ENCODE measurements at places on chromosomes 2 and 18.

- DNase-seq: peak; percentile 83
These were observed 65.1 kb downstream of the MBP start for GRCh38 chr18:77067291-77068061.

- DNase-seq: no peak
These were observed 839 bp upstream of the GPR148 start for GRCh38 chr2:130728007-130728454.

- peak; percentile 66 for DNase-seq
These were observed 650.1 kb downstream of the SLC4A3 start for GRCh38 chr2:220277445-220277975.

DNA sequence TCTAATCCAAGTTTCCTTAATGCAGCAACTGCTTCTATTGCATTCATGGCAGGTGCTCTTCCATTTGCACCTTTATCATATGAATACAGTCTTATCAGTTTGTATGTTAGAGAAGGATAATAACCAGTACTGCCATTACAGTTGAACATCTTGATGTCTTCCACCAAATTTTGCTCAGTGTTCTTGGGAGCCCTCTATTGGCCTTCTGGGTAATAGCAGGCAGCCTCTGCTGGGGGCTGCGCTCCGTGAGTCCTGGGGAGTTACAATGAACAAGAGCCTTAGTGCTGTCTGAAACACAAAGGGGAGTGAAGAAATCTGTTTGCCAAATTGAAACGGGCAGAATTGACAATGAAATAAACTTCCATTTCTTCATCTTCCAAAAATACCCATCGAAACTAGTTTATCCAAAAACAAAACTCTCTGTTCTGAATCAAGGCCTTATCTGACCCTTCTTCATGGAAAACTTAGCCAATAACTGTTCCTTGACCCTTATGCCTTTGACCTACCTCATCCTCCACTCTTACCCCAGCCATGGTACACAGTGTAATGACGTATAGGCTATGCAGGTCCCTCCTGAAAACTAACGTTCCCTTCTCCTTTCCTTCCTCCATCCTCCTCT is 79.9 kb downstream of the ALK start:
- DNase-seq: peak; percentile 12

GRCh38 chr2:69948032-69948962 is 13.1 kb downstream of the ASPRV1 start:
- no peak for DNase-seq

- no peak for DNase-seq
These were observed 109.8 kb downstream of the STK39 start for GRCh38 chr2:168137510-168138180.

GRCh38 chr2:172734711-172735581 is 699 bp upstream of the RAPGEF4 start:
- DNase-seq: no peak

DNA sequence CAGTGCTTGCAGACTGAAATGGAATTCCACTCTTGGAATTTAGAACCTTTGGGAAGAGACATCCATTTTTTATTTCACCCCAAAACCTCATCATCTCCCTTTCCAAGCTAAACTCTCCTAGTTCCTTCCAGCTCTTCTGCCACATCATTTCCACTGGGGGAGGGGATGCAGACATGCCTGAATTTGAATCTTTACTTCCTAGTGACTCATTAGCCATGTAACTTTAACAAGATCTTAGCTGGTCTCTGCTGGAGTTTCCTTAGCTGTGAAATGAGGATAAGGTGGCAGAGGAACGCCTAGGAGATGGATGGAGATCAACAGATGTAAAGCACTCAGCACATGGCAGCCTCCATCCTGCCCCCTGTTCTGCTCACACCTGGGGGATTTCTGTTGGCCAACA is 266.8 kb downstream of the EN1 start:
- DNase-seq: no peak

All from fibroblast of the conjunctiva (primary cell).